ENCODE measurements at places on chromosomes 4 and X.

DNA sequence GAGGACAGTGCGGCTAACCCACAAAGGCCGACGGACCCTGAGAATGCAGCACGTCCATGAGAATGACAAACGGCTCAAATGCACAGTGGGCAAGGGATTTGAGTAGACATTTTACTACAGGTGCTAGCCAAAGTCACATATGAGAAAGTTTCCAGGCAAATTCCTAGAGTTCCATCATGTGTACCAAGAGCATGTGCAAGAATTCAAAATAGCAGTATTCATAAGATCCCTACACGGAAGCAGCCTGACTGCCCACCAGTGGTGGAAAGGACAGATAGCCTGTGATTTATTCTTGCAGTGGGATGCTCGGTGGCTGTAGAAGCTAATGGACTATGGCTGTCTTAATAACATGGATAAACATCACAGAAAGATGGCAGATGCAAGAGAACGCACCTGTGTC, 68.0 kb downstream of the RGS12 start:
- DNase-seq = no peak

DNA sequence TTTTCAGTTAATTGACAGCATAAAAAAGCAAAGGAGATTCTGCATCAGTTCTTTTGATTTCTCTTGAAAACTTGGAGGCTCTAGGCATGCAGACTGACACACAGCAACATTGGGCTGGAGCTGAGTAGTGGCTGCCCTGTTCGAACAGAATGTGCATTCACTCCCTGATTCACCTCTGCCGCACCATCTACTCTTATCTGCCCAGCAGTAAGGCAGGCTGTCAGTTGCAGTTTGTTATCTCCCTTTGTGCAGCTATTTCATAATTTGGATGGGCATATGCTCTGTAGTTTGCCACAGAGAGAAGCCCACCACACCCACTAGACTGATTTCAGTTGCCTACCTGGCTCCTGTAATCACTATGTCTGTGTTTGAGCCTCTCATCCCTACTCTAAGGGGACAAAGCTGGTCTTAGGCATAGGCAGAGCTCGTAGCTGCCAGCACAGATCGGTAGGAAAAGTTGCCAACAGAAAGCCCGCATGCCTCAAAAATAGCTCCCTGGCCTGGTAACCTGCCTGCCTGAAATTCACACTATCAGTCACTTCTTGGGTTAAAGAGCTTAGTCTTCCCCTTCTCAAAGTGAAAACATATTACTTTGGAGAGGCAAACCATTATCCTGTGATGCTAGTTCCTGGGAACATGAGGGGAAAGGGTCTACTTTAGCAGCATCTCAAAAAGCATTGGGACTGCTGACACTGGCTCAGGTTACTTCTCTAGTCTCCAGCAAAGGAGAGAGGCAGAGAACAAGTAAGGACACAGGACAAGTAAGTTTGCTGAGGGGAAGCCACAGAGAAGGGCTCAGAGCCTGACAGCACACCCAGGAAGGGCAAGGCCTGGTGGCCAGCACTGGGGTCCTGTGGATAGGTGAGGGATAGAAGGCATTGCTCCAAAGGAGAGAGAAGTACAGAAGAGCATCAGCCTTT, 75.9 kb upstream of the TMEM164 start:
- no peak for DNase-seq

DNA sequence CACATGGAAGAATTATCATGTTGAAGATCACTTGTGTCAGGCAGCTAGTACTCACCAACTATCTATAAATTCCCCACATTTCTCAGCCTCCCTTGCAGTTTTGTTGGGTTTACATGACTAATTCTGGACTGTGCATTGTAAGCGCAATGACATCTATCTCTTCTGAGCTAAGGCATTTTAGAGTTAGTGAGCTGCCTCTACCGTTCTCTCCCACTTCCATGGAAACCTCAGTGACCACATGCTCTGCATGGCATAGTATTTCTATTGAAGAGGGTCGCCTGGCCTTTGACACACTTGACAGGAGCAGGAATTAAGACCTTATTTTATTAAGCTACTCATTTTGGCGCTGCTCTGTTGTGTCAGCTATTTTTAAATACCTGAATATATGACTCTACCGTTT, 67.5 kb upstream of the NPY2R start:
- no peak for DNase-seq

DNA sequence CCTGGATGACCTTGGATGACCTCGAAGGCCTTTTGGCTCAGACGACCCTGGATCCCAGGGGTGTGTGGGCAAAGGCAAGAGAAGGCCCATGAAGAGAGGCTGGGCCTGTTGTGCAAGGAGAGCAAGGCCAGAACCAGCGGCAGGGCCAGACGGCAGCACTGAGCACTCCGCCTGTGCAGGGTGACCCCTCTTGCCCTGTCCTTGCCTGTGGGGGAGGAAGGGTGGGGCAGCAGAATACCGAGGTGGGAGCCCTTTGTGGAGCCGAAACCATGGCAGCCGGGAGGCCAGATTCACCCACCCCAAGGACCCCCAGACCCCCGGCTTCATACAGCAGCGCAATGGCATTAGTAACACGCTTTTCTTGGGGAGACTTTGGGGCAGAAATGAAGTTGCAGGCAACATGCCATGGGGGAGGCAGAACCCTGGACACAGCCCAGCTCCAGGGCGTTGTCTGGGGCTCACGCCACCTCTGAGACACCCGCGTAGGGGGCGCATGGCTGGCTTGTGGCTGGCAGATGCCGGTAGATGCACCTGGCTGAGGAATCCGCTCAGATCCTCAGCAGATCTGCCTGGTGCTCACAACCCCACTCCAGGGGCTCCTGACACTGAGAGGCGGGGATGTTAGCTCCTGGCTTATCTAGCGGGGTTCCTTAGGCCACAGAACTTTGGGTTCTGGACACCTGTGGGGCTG, 114.5 kb downstream of the FAM53A start:
- DNase-seq = no peak

DNA sequence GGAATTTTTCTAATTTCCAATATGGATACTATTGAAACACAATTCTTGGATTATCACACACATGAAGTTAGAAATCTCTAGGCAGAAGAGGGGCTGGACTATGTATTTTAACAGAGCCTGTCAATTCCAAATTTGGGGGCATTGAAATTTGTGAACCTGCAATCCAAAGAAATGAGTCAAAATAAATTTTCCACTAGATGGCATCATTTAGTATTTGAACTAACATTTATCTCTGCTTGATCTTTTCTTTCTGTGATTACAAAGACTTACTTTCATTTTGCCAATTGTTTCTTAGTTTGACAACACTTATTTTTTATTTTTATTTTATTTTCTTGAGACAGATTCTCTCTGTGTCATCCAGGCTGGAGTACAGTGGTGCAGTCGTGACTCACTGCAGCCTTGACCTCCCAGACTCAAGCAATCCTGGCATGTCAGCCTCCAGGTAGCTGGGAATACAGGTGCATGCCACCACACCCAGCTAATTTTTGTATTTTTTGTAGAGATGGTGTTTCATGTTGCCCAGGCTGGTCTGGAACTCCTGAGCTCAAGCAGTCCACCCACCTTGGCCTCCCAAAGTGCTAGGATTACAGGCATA, 2.7 kb upstream of the PYURF start:
- no peak for DNase-seq

- DNase-seq = no peak
Observed at GRCh38 chr4:158033416-158034120, 139.3 kb downstream of the GASK1B start.

DNA sequence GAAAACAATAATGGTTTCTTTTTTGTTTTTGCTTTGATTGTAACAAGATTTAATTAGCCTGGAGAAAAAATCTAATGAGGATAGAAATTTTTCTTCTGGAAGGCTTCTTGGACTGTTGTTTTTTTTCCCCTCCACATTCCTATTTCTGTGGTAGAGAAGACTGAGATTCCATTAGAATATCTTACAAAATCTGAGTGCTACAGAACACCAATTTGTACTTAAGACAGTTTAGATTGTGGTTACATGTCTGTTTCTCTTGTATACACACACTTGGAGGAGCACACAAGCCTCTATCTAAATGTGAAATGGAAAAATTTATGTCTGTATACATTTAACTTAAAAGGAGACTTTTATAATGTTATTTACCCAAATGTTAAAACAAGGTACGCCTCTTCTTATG, 176.9 kb upstream of the ARSJ start:
- DNase-seq = no peak

GRCh38 chrX:154967603-154968002, 54.9 kb downstream of the F8 start:
- DNase-seq = no peak

- no peak for DNase-seq
Observed at GRCh38 chr4:970046-970745, 3.2 kb downstream of the DGKQ start.

DNA sequence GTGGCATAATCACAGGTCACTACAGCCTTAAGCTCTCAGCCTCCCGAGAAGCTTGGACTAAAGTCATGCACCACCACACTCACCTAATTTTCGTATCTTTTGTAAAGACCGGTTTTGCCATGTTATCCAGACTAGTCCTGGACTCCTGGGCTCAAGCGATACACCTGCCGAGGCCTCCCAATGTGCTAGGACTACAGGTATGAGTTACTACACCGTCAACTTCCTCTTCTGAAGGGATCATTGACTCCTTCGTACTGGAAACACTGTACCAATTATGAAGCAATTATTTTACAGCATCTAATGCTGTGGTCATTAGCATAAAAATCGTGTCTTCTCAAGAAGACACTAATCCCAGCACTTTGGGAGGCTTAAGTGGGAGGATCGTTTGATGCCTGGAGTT, 35.2 kb downstream of the PDS5A start:
- no peak for DNase-seq
